ENCODE measurements at places on chromosomes 4 and X. TPM values are rescaled to one million over a fixed set of nuclear protein-coding genes. Genes with fewer than 3 reads are reported as not detected.

The SPRY1 gene
- total RNA-seq = 1.7 TPM

GRCh38 chrX:153488231-153488914 is 6.4 kb upstream of the BGN start:
- DNase-seq = no peak

DNA sequence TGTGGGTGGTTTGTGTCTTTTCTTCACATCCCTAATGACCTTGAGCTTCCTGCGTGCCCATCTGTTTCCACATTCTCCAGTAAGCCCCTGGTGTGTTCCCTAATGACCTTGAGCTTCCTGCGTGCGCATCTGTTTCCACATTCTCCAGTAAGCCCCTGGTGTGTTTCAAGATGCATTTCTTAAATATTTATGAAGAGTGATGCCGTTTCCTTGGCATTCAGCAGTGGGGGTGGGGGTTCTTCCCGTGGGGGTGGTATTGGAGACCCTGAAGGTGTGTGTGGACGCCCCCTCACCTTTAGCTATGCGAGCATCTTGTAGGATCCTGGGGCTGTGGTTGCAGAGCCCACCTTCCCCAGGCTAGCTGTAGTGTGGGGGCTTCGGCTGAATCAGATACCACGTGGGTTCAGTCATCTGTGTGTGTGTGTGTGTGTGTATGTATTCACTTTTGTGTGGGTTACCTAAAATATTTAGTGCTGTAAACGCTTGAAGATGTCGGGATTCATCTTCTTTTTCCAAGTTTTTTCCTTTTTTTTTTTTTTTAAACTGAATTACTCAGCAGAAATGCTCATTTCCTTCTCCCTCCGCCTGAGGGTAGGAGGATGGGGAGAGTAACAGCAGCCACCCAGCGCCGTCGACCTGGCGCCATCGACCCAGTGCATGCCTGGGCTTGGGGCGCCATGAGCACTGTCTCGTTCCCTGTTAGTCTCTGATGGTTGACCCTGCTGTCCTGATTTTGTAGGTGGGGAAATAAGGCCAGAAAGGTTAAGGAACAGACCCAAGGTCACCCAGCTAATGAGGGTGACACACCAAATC is 9.9 kb downstream of the NSG1 start:
- DNase-seq = no peak

DNA sequence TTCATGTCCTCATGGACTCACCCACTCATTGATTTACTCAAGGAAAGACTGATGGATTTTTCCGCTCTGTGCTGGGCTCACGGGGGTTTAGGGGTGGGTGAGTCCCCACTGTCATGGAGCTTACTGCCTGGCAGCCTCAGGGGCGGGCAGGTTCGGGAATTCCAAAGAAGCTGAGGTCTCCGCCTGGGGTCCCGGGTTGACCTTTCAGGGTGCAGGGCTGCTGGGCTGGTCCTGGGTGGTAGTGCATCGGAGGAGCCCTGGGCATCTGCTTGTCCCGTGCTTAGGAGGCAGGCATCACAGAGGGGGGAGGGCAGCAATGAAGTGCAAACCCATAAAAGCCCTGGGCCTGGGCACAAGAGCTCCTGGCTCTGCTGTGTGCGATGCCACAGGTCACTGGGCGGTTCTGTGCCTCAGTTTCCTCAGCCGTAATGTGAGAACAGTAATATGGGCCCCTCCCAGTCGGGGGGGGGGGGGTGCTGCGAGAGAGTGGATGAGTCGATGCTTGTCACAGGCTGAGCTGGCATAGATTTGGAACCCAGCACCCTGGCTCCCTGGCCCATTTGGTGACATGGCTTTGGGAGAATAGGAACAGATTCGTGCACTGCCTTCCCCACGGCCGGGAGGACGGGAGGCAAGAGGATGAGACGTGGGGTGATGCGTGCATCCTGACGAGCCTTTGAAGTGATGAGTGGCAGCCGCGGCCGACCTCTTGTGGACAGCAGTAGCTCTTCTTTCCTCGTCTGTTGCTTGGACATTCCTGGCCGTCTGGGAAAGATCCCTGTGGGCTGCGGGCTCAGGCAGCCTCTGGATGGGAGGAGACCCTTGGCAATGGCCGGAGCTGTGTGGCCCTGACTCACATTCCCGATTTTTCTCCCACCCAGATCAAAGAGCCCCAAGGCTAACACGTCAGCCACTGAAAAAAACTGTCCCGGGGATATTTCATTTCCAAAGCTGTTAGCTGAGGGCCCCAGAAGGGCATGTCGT is 42.0 kb downstream of the PSAPL1 start:
- DNase-seq = no peak

DNA sequence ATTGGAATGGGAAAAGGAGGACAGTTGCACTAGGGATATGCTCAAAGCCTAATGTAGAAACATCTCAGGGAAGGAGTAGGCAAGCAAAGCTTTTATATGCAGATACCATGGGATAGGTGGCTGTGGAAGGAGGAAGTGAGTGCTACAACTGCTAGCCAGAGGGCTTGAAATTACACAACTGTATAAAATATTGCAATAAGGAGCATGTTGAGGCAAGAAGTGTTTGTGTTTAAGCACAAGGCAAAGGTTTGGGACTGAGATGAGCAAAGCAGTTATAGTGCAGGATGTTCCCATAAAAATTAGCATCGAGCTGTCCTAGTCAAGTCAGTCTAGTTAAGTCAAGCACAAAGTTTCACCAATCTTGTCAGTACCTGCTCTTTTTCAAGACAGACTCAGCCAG is 35.6 kb upstream of the DCAF8L1 start:
- DNase-seq = no peak

GRCh38 chr4:22881411-22881810 is 188.7 kb downstream of the GBA3 start:
- no peak for DNase-seq

- DNase-seq = no peak
Measured at GRCh38 chr4:52425751-52426326, 233.3 kb downstream of the USP46 start.

Measured in NCI-H460 (cell line).